Stimulated activated CD8-positive, alpha-beta memory T cell treated with anti-CD3 and anti-CD28 coated beads, Interleukin-4, amount 100 ng/mL, for 1 hour (primary cell): ENCODE measurements at places on chromosomes 12 and 14.

GRCh38 chr12:93683410-93683809, 6.2 kb downstream of the CRADD start:
- no peak for DNase-seq

DNA sequence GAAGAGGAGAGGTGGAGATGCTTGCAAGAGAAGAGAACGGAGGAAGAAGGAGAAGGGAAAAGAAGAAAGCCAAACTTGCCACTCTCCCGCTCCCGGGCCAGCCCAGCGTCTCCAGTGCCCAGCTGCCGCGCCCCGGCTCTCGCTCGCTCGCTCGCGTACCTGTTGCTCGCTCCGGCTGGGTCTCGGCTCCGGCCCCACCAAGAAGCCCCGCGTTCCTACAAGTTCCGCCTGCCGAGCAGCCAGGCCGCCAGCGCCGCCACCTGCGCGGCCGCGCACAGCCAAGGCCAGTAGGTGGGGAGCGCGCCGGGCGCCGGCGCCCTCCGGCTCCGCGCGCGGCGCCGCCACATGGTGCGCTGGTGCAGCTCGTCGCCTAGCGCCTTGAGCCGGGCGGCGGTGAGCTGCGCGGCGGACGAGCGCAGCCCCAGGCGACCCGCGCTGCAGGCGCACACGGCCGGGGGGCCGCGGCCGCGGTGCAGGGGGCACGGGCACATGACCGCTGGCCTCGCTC, 370 bp downstream of the HRK start:
- no peak for DNase-seq

- no peak for DNase-seq
These were observed at the start of gene KRT72 for GRCh38 chr12:52600941-52601481. KRT72 (minus strand) TSS chr12:52601463; CDS start chr12:52601452, 11 bp downstream.

- DNase-seq = no peak
These were observed 159.5 kb upstream of the NRXN3 start for GRCh38 chr14:78010688-78011087.

- DNase-seq = no peak
These were observed 137.9 kb upstream of the ARID2 start for GRCh38 chr12:45591635-45592034.

GRCh38 chr14:60206837-60207533, 41.8 kb upstream of the DHRS7 start:
- DNase-seq = no peak

DNA sequence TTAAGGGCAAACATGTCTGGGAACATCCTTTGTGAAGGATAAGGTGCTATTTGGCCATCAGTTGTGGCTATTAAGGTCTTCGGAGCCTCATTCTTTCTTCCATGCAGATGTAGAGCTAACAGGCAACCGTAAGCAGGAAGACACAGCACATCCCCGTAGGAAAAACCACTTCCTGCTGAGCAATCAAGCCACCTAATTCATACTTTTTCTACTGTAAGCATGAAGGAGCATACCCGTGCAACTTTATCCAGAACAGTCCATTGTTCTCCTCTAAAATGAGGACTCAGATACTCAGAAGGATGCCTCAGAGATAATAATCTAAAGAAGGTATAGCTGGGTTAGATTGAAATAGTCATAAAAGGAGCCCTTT, 232.0 kb downstream of the PPM1H start:
- DNase-seq = no peak

GRCh38 chr12:16329594-16329993, 17.9 kb upstream of the MGST1 start:
- DNase-seq = no peak

- DNase-seq = no peak
These were observed at the start of gene NR1H4 for GRCh38 chr12:100473716-100474150. NR1H4 (plus strand) TSS chr12:100473866; CDS start chr12:100493324, 19,458 bp downstream.

DNA sequence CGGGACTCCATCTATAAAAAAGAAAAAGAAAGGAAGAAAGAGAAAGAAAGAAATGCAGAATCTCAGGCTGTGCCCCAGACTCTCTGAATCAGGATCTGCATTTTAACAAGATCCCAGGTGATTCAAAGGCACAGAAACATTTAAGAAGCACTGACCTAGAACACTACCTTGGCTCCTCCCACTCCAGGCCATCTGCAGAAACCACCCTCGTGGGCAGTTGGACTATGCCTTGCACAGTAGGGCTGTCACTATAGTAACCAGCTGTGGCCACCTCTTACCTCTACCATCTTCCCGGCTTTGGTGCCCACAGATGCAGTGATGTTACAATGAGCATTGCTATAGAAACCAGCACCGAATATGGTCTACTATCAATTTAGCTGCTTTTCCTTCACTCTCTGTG, 110.9 kb upstream of the PWP1 start:
- DNase-seq = no peak

DNA sequence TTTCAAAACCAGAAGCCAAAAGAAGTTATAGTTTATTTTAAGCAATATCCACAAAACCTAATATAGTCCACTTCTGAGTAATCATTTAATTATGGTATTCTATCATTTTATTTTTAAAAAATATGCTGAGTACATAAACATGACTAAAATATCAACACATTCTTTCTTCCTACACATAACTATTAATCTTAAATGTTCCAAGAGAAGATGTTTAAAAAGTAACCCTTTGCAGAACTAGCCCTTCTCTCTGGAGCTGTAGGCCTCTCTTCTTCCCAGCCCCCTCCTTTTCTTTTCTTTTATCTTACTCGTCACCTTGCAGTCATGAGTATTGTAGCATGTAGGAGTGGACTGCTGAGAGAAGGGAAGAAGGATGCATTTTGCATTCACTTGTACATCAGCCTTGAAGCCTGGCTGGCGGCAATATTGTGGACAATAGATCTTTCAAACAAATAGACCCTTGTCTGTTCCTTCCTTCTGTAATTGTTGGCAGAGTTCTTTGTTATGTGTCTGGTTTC, 941.9 kb downstream of the NRXN3 start:
- DNase-seq = no peak

DNA sequence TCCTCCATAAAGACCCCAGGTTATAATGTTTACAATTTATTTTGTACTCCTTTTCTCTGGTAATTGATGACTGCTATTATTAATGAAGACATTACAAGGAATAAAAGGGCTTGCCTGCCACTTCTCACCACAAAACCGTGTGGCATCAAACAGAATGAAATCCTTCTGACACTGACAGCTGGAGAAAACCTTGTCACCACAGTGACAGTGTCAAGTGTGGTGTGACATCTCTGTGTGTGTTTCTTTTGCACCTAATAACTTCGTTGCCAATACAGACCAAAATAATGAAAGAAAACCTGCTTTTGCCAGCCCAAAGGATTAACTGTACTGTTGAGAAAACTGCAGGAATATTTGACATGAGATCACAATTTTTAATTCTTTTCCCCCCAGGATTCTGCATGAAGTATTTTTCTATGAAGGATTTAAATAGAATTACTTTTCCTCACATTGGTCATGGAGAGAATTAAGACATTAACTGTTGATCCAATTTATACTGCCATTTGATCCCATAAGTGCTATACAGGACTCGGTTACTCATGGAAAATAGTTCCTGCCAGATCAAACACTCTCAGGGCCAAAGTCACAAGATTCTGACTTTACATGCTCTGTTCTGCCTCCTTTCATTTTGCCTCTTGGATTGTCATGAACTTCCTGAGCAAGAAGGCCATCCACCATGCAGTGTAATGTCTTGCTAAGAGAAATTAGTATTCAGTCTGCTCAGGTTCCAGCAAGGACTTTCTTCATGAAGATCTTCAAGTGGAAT, 60.4 kb upstream of the IFNG-AS1 start:
- no peak for DNase-seq

DNA sequence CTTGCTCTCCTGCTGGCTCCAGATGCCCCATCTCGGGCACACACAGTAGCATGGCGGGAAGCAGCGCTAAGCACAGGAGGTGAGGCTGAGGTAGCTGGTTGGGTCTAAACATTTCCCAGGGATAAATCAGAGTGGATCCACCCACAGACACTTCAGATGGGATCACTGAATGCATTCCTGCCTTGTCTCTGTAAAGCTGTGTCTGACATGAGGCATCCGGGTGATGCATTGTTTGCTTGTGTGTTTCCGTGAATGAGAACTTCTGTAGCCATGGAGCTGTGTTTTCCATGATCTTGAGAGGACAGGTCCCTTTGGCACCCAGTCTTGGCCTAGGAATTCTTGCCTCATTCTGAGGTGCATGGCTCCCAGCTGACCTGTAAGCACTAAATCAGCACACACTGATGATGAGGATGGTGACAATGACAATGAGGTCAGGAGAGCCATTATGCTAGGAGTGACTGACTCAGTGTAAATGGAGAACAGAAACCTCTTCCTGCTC, 6.7 kb upstream of the KRT75 start:
- DNase-seq = no peak

DNA sequence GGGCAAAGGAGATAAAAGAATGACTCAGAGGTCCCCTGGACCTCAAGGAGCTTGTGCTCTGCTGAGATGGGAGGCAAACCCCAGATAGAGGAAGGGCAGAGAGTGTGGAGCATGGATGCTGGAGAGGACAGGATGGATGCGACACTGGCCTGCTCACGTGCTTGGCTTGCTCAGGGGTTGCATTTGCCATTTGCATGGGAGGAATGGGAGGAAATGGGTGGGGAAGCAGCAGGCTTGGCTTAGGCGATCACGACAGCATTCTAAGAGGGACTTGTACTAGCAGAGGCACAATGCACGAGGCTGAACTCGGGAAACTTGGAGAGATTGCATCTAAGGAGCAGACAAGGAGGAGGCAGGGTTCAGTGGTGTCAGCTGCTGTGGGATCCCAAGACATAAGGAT, 19.8 kb downstream of the CD9 start:
- DNase-seq = no peak

- DNase-seq = no peak
These were observed 7.4 kb downstream of the DAAM1 start for GRCh38 chr14:59195912-59196311.

DNA sequence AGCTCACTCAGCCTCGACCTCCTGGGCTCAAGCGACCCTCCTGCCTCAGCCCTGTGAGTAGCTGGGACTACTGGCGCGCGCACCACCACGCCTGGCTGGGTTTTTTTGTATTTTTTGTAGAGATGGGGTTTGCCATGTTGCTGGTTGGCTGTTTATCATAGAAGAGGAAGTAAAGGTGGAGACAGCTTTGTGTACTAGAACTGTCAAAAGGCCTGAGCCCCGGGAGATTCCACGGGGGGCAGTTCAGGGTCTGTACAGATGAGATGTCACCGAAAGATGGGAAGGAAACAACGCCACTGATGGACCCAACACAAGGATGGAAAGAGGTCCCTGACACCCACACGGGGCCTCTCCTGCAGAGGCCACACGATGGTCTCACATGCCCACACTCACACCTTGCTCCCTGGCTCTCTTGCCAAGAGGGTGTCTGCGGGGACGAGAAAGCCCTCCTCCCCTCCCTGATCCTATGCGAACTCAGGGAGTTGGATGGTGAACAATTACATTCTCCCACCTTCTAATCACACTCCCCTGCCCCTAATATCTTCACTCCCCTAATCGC, 66.6 kb downstream of the KDM2B start:
- DNase-seq = no peak

- no peak for DNase-seq
These were observed 124.6 kb upstream of the SFSWAP start for GRCh38 chr12:131586269-131586668.

DNA sequence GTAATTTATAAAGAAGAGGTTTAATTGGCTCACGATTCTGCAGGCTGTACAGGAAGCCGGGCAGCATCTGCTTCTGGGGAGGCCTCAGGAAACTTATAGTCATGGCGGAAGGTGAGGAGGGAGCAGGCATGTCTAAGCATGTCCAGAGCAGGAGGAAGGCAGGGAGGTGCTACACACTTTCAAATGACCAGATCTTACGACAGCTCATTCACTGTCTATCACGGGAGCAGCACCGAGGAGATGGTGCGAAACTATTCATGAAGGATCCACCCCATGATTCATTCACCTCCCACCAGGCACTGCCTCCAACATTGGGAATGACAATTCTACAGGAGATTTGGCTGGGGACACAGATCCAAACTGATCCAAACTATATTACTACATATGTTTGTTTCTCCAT, 10.0 kb downstream of the SFSWAP start:
- DNase-seq = no peak

DNA sequence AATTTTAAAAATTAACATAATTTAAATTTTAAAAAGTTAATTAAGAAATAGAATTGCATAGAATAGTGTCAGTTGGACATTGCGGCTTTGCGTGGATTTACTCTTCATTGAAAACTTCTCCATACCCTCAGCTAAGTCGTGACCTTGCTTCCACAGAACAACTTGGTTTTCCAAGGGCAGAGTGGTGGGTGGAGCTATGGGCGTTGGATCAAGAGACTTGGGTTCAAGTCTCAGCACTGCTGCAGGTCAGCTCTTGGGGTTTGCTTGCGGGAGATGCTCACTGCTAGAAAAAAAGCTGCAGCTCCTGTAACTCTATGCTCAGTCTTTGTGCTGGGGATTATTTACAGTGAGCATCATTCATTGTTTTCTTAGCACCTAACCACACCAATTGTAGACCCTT, 133.7 kb downstream of the PRIMA1 start:
- no peak for DNase-seq

GRCh38 chr12:38527631-38528030, 211.1 kb downstream of the ALG10B start:
- DNase-seq = no peak

- no peak for DNase-seq
These were observed 2.9 kb upstream of the NAB2 start for GRCh38 chr12:57085999-57086492.

DNA sequence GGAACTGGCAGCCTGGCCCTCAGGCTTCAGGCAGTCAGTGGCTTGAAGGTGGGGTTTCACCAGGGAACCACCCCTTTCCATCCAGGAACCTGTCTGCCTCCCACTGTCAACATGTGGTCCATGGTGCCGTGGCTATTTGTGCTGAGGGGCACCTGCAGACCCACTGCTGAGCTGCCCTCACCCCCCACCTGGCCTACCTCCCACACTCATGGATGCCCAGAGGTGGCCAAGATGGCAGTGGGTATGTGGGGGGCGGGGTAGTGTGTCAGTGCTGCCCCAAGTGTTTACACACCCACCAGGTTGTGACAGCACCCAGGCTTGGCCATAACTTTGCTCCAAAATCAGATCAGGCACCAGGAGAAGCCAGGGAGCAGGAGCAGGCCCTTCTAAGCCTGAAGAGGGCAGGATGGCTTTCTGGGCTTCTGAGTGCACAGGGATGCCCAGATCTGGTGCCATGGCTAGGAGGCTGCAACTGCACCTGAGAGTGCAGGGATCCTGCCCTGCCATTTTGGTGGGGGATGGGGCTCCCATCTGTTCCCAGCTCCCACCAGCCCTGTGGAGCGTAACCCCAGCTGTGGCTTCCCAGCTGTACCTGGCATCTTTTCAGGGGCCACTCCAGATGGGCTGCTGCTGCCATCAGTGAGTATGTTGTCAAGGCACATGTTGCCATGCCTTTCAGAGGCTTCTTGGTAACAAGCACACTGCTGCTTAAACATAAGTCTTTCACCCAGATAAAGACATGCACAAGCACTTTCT, 263.9 kb downstream of the LRIG3 start:
- no peak for DNase-seq

DNA sequence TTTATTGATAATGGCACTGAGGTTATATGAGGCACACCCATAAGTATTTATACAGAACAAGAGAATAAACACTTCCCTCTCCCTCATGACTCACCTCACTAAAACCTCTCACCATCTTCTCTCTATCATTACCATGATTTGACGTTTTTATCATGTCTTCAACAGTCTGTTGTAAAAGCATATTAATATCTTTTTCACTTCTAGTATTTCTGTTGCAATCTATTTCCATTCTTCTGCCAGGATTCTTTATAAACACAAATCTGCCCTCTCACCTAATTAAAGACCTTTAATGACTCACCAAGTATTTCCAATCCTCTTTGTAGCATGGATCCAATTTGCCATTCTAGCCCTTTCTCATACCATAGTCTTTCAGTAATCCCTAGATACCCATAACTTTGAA, 527.7 kb downstream of the SLC16A7 start:
- no peak for DNase-seq
